ENCODE measurements at places on chromosomes 12 and 14. TPM values are rescaled to one million over a fixed set of nuclear protein-coding genes. Genes with fewer than 3 reads are reported as not detected.
A peak's percentile ranks its signal among the peaks of the same experiment; 100 is the strongest.

GRCh38 chr12:2152134-2152533 lies 99.3 kb downstream of the CACNA1C start:
- DNase-seq = no peak

Gene AMN
- 1.6 TPM for total RNA-seq

- no peak for DNase-seq
These were observed 364.7 kb downstream of the BCAT1 start for GRCh38 chr12:24584032-24584675.

DNA sequence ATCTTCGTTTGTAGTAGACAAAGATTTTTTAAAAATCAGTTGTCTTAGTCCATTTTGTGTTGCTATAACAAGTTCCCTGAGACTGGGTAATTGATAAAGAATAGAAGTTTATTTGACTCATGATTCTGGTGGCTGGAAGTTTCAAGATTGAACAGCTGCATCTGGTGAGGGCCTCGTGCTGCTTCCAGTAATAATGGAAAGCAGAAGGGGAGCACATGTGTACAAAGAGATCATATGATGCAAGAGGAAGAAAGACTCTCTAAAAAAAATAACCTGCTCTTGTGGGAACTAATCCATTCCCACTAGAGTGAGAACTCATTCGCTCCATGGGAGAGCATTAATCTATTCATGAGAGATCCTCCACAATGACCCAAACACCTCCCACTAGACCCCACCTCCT lies 24.8 kb downstream of the MUCL1 start:
- no peak for DNase-seq

Gene EXD2
- 17.1 TPM for total RNA-seq

- DNase-seq = no peak
These were observed 41.9 kb downstream of the CYP46A1 start for GRCh38 chr14:99725774-99726537.

Gene PRH2
- not detected for total RNA-seq

Gene VRTN
- not detected for total RNA-seq

GRCh38 chr14:41830714-41831406 lies 224.2 kb downstream of the LRFN5 start:
- DNase-seq = peak; percentile 22

Gene ANKRD33
- not detected for total RNA-seq

Gene MYH6
- total RNA-seq = 11,820 TPM

Gene POTEG
- total RNA-seq = not detected

Gene B4GALNT3
- 20.9 TPM for total RNA-seq

DNA sequence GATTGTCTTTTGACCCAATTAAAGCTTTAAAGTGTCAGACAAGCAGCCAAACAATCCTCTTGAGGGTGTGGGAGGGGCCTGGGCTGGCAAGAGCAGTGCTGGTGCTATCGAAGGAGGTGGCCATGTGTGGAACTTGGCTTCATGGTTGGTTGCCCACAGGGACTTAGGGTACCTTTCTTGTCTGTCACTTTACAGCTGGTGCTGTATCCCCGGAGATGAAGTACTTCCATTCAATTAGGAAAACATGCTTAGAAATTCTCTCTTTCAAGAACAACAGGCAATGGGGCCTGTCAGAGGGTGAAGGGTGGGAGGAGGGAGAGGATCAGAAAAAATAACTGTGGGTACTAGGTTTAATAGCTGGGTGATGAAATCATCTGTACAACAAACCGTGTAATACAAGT lies 86.5 kb downstream of the DAAM1 start:
- no peak for DNase-seq

Gene ASPG
- 168 TPM for total RNA-seq

- no peak for DNase-seq
These were observed 58.8 kb upstream of the FBRSL1 start for GRCh38 chr12:132430838-132431774.

GRCh38 chr12:33634544-33634943 lies 194.9 kb upstream of the SYT10 start:
- DNase-seq = no peak

DNA sequence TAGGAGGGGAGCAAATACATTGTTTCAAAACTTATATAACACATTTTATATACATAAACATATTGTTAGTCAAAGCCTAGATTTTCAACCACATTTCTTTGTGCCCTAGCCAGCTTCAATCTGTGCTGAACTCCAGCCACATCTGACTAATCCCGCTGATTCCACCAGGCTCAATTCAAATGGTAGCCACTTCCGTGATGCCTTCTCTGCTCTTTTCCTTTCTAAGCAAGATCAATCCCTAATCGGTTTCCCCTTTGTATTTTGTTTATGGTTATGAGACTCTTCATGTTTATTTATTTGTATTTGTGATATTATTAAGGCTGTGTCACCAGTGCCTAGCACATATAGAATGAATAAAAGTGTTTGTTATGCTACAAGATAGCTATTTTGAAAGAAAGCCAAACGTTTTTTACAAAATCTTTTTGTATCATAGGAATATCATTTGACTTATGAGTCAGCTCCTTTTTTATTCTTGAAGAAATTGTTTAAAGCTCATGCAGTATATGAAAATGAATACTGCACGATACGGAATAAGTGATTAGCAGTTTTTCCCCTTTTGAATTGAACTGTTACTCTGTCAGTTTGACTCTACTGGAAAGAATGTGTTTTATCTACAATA lies 110.2 kb downstream of the PLEKHA5 start:
- no peak for DNase-seq

DNA sequence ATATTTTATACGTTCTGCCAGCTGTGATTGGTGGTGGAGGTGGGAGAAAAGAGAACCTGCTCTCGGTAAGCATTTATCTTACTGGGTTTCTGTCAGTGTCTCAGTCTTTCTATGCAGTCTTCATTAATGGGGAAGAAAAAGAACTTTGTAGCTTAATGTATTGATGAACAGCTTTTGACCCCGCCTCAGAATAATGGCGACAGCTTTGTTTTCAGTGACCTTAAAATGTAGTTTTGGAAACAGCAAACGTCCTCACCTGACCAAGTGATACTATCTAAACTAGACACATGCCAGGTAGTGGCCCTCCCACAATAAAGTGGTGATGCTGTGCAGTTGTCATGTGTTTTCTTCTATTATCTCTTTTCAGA lies 1.4 kb downstream of the DACT1 start:
- no peak for DNase-seq

Gene LRCOL1
- total RNA-seq = not detected

DNA sequence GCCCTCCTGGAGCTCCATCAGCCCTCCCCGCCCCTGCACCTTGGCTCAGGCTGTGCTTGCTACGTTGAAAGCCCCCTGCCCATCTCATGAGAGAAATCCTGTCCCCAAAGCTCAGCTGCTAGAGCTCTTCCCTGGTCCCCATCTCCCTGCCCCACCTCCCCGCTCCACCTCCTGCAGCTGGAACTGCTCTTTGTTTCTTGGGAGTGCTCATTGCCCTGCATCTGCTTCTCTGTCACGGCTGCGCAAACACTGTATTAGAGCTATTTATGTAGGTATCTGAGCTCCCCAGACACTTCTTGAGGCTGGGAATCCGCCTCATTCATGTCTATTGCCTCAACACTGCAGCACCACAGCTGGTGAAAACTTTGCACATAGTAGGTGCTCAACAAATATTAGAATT lies 32.8 kb upstream of the PRIMA1 start:
- DNase-seq = no peak

DNA sequence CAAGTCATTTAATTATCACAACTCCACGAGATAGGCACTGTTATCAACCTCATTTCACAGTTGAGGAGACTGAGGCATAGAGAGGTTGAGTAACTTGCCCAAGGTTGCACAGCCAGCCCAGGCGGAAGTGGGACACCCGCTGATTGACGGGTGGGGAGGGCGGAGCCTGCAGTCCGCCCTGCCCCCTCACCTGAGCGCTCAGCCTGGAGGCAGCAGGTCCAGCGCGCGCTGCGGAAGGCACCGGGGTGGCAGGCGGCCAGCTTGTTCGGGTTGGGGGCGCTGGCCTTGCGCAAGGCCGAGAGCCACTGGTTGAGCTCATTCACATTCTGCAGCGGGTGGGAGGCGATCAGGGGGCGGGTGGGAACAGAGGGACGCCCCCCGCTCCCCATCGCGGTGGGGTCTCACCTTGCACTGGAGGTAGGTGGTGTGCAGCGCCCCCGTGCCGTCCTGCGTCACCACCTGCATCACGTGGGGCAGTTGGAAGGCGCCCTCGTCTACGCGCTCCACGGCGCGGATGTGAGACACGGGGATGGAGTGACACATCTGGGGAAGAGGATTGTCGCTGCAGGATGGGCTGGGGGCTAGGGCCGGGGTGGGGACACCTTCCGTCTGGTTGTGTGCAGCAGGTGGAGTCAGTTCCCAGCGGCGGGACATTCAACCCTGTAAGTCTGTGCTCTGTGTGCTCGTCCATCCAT lies 31.7 kb downstream of the RASAL1 start:
- DNase-seq = no peak

DNA sequence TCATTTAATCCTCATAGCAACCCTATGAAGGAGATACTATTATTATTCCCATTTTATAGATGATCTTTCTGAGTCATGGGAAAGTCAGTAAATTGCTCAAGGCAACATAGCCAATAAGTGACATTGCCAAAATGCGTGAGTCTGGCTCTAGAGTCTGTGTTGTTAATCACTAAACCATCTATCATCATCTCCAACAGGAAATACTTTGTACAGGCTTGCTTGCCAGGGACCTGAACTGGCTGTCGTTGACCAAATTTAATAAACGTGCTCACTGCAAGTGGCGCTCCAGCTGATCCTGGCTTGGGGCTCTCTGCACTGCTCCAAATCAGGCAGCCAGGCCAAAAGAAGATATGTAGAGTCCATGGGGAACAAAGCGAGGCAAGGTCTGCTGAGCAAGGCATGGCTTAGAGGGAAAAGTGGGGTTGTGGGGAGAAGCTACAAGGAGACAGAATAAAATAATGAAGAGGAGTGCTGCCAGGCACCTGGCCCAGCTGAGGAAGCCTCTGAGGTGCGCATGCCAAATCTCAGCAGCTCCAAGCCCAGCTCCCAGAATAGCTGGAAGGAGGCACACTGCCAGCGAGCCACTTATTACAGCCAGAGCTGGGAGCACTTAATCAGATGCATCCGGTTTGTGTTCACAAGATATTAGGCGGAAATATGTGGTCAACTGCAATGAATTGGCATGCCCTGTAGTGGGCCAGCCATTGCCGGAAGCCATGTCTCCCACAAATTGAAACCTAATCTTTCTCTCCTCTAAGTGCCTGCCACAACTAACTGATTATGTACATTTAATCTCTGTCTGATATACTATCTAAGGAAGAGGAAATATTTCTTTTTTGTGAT lies 43.3 kb upstream of the PTPRO start:
- peak; percentile 87 for DNase-seq

Gene STAC3
- total RNA-seq = 1.2 TPM

DNA sequence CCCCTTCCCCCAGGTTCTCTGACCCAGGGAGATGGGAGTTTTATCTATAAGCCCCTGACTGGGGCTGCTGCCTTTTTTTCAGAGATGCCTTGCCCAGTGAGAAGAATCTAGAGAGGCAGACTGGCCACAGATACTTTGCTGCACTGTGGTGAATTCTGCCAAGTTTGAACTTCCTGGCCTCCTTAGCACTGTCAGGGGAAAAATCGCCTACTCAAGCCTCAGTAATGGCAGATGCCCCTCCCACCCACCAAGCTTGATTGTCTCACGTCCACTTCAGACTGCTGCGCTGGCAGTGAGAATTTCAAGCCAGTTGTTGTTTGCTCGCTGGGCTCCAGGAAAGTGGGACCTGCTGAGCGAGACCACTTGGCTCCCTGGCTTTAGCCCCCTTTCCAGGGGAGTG lies 31.7 kb downstream of the KLRK1 start:
- no peak for DNase-seq

DNA sequence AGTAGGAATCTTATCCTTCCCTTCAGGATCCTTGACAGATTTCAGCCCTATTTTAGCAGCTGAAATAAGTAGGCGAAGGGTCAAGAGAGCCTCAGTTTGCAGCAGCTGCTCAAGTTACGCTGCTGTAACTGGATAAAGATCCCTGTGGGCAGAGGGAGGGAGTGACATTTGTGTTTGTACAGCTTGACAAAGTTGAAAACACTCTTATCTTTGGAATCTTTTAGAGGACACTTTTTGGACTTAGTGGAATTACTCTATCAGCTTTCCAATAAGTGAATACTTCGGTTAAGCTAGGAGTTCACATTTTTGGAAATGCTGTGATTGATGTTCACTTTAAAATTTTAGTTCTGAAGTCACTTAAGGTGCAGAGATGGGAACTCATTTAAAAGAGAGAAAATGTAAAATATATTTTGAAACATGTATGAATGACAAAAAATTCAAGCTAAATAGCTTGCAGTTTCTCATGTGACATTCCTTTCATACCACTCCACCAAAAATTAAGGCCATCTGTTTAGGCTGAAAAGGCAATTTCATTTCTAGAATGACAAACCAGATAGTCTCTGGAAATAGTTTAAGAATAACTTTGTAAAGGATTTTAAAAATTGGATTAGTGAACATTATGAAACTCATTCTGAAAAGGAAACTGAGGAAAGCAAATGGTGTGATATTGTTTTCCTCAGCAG lies 55.2 kb downstream of the SLC38A4 start:
- DNase-seq = peak; percentile 17

Gene RNASE7
- total RNA-seq = not detected

DNA sequence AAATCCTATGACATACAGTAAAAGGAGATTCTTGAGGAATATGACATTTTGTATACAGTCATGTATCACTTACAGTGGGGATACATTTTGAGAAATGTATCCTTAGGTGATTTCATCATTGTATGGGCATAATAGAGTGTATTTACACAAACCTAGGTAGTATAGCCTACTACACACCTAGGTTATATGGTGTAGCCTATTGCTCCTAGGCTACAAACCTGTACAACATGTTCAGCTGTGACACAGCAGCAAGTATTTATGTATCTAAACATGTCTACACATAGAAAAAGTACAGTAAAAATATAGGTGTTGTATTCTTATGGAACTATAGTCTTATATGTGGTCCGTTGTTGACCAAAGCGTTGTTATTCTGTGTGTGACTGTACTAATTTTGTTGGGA lies 178.8 kb downstream of the FOXA1 start:
- no peak for DNase-seq

DNA sequence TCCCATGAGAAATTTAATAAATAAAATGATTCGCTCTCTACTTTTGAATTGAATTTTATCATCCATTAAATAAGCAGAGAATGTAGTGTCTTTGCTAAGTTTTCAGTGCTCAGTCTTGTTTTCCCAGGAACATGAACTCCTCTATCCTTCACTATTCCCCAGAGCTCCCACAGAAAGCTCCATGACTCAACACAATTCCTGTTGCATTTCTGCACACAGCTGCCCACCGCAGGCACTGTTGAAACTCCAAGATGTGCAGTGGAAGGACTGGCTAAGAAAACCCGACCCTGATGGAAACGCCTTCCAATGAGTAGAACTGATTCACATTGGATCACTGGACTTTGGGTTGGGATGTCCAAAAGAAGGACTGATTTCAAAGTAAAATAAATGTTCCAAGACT lies 202.4 kb upstream of the AMIGO2 start:
- no peak for DNase-seq

GRCh38 chr12:9782547-9783382 lies 22.1 kb upstream of the CD69 start:
- no peak for DNase-seq

GRCh38 chr14:24861083-24861630 lies 188.8 kb downstream of the STXBP6 start:
- no peak for DNase-seq

DNA sequence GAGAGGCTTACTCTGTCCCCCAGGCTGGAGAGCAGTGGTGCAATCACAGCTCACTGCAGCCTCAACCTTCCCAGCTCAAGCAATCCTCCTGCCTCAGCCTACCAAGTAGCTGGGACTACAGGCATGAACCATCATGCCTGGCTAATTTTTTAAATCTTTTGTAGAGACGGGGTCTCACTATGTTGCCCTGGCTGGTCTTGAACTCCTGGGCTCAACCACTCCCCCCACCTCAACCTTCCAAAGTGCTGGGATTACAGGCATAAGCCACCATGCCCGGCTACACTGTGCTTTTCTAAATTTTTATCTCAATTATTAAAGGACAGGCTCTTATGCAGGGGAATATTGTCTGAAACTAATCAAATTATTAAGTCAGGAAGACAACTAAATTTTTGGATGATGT lies 44.6 kb downstream of the EML1 start:
- DNase-seq = no peak

All from left cardiac atrium (tissue), 4 donors.